Central memory CD4-positive, alpha-beta T cell (primary cell): ENCODE measurements at places on chromosomes 2 and 18.

DNA sequence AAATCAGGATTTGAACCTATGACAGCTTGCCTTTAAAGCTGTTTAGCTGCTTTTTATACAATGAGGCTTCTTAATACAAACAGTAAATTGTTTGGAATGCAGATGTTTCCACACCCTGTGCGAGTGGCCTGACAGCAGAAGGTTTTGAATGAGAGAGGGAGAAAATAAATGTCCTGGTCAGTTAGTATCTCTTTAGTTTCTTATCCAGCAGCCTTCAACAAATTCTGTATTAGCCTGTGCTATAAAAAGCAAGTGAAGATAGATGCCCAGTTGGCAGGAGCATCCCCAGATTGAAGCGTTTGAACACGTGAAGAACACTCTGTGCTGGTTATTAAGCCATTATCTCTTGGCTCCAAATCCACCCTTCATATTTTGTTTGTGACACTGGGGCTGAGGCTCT lies 70.6 kb downstream of the CERS6 start:
- no peak for DNase-seq

- DNase-seq = no peak
These were observed 1.8 kb downstream of the IL18RAP start for GRCh38 chr2:102424754-102425153.

DNA sequence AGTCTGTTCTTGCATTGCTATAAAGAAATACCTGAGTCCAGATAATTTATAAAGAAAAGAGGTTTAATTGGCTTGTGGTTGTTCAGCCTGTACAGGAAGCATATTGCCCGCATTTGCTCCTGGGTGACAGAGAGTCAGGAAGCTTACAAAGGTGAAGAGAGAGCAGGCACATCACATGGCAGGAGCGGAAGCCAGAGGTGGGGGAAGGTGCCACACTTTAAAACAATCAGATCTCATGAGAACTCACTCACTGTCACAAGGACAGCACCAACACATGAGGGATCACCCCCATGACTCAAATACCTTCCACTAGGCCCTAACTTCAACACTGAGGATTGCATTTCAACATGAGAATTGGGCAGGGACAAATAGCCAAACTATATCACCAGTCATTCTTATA lies 124.8 kb upstream of the COL5A2 start:
- DNase-seq = peak; percentile 60

DNA sequence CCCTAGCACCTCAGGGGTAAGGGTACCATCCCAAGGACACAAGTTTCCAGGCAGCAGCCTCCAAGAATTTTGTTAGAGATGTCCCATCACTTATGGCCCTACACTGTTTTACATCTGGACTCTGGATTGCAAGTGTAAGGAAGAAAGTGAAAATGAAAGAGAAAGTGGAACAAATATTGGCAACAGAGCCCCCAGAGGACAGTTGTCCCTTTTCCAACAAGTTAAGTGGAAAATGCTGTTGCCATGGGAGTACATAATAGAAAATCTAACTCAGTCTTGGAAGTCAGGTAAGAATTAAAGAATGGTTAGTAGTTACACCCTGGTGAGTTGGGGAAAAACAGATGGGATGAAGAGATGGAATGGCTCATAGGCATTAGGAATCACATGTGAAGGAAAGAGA lies 50.6 kb downstream of the TTC21B start:
- no peak for DNase-seq

DNA sequence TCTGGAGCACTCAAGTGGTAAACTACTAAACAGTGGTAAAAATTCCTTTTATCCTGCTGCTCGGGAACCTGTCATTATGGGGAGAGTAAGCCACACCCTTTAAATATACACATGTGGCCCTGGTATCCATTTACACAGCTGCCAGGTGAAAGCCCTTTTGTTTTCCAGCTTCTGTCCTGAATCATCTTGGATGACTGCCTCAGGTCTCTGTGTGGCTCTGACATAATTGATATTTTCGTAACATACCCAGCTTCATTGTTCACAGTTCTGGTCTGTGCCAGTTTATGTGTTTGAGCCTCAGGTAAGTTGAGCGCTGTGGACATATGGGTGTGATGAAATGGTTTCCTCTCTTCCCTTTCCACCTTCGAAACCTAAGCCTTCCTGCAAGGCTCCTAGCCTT lies 15.7 kb upstream of the TTC39C start:
- DNase-seq = no peak

DNA sequence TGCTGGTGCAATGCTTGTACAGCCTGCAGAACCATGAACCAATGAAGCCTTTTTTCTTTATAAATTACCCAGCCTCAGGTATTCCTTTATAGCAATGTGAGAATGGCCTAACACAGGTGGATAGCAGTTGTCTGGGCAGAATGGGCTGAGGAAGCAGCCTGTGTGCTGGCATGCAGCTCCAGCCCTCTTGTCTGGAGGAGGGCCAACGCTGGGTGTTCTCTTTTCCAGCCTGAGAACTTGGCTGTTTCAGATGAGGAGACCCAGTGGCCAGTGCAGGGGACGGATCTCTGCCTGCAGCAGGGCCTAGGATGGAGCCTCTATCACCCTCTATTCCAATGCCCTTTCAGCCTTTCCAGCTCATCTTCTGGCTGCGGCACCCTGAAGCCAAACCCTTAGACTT lies 58.8 kb downstream of the CTIF start:
- DNase-seq = no peak

GRCh38 chr2:107730898-107731297 lies 95.8 kb upstream of the RGPD4 start:
- DNase-seq = no peak

- no peak for DNase-seq
These were observed 169.9 kb upstream of the SLC39A10 start for GRCh38 chr2:195486987-195487644.

- no peak for DNase-seq
These were observed 971.3 kb upstream of the FAM98A start for GRCh38 chr2:34570266-34570872.

GRCh38 chr2:9110346-9110884 lies 96.2 kb upstream of the ASAP2 start:
- no peak for DNase-seq

DNA sequence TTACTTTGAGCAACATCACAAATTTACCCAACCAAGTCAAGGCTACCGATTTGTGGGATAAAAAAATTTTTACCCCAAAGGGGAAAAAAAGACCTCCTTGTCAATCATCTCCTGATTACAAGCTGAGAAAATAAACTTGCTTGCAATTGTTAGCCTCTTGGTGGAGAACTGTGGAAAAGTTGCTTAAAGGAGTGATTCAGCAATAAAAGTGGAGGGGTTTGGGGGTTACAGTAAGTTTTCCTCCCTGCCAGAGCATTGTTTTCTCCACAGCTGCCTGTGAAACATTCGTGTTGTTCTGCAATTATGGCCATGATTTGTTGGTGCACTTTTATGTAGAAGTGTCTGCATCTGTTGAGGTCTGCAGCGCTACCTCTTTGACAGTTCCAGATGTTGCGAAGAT lies 82.6 kb downstream of the EN1 start:
- DNase-seq = no peak

DNA sequence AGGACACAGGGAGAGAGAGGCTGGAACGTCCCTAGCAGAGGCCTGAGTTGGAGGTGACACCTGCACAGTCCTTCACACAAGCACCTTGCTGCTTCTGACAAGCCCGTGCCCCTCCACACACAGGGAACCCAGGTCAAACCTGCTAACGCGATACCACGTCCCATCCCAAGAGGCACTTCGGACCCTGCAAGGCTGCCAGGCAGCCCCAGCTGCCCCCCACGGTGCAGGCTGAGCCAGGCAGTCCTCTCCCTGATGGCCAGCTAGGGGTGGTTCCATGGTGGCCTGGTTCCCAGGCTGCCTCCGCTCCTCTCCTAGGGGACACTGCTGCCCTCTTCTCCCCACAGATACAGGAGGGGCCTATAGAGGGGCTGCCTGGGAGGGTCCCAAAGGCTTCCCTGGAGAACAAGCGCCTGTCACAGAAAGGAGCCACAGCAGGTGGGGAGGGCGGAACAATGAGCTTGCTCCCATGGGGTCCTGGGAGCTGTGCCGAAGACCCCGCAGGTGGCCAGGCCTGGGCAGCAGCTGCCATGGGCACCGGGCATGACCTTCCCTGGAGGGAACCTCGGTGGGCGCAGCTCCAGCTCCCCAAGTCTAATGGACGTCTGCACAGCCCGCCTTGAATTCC lies 434.2 kb upstream of the MYT1L start:
- no peak for DNase-seq

DNA sequence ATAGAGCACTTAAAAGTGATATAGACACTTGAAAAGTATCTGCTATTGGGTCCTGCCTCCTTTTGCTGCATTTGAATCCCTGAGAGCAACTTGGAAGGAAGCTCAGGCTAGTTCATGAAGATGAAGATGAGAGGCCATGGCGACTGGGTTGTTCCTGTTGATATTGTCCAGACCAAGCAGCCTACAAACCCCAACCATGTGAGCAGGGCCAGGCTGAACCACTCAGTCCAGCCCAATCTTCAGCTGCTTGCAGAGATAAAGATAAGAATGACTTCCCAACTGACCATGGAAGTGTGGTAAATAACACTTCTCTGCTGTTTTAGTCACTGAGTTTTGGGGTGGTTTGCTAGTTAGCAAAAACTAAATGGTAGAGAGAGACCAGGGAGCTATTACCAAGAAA lies 417.6 kb downstream of the SOX11 start:
- no peak for DNase-seq

DNA sequence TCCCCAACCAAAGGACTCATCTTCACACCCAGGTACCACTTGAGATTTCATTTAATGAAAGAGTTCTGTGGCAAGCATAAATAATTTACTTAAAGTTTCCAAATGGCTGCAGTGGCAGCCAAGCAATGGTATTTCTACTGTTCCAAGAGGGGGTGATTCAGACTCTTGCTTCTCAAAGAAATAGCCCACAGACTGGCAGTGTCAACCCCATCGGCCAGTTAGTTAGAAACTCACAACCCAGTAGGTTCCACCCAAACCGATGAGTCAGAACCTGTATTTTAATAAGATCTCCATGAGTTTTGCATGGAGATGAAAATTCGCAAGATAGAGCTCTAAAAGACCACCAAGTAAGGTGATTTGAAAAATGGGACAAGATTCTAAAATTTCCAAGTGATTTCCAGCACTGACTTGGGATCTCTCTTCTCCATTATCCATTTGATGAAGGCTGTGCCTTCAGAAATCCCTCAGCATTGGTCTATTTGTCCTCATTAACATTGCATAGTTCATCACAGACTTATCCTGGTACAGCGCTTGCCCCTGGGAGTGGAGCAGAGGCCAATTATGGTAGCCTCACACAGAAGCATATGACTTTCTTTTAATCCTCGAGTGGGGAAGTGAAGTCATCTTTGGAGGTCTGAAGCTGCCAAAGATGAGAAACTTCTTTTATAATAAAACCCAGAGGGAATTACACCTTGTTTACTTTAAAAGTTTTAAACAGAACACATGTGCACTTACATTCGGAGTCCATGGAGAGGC lies 361.4 kb upstream of the ID2 start:
- no peak for DNase-seq

DNA sequence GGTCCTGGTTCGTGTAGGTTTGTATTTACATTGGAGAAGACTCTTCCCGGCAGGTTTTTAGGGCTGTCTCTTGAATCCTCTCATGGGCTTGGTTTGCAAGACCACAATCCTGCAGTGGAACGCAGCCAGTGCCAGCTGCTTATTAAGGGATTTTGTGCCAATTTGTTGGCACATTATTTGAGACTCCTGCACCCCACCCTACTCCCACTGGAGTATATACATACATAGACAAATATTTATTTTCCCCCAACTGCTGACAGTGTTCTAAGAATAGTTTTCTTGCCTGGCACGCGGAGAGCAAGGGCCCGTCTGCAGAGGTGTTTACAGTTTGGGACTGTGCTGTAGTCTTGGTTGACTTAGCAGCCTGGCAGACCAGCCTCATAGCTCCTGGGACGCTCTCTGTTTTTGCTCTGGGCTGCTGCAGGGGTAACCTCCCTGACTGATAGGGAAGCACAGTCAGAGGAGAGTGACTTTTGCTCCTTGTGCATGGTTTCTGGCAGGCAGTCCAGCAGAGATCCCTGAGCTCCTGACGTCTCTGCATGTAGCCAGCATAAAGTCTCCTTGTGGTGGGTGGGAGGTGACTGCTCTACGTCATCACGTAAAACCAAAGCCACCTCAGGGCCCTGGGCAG lies 1.9 kb downstream of the LDLRAD4 start:
- DNase-seq = no peak

DNA sequence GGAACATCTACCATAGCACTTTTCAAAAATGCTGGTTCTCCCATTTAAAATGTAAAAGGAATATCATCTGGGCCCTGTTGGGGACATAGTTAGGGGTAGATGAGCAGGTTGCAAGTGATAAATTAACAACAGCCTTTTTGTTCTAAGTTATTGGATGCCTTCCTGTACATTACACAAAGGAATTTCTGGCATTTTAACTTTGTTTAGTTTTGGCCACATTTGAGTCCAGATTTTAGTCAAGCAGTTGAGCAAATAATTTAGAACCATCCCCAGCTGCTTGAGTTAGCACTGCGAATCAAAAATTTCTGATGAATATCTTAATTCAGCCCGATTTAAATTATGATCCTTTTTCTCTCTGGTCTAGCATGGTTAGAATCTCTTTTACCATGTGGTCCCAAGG lies 124.4 kb downstream of the TTC27 start:
- DNase-seq = no peak

DNA sequence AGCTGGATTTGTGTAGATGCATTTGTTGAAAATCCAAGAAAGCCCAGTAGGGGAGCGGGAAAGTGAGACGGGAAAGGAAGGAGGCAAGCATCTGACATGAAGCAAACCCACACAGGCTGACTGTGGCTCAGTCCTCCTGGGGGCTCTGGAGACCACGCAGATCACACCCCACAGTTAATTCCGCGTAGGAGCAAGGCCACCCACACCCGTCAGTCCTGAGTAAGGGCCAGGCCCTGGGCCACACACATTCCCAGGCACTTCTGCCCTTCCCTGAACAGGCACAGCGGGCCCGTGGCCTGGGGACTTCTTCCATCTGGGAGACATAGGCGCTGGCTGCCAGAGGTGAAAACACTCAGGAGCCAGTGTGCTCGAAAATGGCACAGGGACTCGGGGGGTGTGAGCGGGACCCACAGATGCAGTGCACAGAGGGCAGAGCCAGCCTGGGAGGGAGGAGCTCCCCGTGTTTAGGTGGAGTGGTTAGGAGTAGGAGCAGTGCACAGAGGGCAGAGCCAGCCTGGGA lies 19.4 kb upstream of the PRLH start:
- no peak for DNase-seq

- no peak for DNase-seq
These were observed 540 bp upstream of the RAB10 start for GRCh38 chr2:26033270-26033817.

- DNase-seq = no peak
These were observed 223.6 kb upstream of the EPAS1 start for GRCh38 chr2:46073540-46074046.

DNA sequence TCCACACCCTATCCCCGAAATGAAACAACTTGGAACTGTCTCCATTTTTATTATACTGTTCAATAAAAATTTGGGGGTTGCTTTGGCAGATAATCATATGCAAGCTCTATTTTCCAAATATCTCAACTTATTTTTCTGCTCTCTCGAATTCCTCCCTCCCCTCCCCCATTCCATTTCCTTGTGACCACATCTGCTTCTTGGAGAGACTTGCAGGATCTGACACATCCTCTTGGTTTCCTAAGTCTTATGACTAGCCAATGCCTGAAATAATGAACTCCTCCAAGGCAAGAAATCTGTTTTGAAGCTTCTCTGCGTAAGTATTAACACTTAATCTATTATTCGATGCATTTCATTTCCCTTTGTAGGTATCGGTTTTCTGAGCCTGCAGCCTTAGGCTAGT lies 16.1 kb downstream of the TGIF1 start:
- DNase-seq = no peak
